Erythroblast (primary cell): ENCODE measurements at places on chromosomes 3 and 15.
A peak's percentile ranks its signal among the peaks of the same experiment; 100 is the strongest.

DNA sequence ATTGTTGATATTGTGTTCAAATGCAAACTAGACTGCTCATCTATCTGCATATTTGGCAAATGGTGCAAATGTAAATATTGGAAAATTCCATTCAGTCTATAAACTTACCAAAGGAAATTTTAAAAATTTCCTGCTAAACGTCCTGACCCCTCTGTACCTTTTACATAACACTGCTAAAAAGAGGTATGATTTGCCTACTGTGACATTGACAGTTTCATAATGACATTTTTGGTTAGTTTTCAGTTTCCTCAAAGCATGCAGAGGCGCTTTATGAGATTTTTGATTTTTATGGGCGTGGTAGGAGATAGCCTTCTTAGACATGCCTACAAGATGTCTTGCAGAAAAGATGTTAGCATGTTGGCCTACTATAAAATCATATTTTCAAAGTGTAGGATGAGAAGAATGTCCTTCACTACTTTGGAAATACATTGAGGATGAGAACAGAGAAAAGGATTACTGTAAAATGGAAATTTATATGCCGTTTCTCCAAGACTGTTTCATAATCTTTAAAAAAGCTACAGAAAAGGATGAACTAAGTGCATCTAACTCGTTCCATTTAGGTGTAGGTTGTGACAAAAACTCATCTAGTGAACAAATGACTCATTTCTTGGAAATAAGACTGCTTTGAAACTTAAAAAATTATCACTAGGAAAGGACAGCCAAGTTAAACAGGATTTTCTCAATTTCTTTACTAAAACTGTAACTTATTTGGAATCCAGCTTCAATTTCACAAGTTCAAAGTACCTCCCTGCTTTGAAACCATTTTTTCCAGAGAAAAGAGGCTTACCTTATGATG, 14.5 kb upstream of the ISLR start:
- no peak for DNase-seq

DNA sequence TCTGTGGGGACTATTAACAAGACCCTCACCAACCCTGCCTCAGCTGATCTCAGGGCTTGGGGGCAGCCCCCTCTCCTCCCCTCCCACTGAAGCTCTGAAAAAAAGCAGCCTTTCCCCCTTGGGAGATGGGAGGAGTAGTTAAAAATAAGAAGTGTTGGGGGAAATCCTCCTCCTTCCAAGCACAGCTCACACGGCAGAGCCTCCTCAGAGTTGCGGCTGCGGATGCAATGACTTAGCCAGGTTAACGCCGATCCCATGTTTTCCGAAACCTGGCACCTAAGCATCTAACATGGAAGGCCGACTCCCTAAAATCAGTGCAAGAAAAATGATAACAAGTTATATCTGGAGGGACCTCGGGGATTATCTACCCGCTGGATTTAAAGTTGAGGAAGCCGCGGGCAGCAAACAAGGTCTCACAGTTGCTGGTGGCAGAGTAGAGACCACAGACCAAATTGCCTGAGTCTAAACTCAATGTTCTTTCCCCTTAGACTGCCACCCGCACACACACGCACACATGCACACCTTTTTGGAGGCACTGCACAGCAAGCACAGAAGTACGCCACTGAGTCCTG, 1.1 kb upstream of the TPM1 start:
- DNase-seq, result no peak

DNA sequence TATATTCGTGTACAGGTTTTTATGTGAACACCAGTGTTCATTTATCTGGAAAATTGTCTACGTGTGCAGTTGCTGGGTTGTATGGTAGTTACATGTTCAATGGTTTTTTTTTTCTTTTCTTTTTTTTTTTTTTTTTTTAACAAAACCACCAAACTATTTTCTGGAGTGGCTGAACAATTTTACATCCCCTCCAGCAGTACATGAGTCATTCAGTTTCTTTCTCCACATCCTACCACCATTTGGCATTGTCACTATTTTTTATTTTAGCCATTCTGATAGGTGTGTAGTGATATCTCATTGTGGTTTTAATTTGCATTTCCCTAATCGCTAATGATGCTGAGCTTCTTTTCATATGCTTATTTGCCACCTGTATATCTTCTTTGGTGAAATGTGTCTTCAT, 256.3 kb upstream of the EOMES start:
- no peak for DNase-seq

GRCh38 chr15:99324082-99324620, 72.9 kb downstream of the LRRC28 start:
- DNase-seq, result peak; percentile 4

- DNase-seq, result no peak
Measured at GRCh38 chr15:101246391-101246790, 5.5 kb downstream of the CHSY1 start.

DNA sequence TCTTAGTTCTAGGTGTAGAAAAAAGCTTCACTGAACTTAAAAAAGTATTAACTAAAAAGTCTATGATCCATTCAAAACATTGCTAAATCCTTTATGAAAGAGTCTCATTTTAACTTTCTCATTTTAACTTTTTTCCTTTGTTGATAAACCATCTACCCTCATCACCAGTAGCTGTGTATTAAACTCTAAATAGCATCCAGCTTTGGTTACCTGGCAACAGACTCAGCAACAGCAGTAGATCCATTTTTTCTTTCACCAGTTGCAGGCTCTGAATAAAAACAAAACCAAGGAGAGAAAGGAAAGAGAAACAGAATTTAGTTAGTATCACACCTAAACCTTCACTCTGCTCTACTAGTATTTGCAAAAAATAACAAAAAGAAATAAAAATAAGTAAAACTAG, 51.6 kb downstream of the TP53BP1 start:
- DNase-seq, result peak; percentile 71

GRCh38 chr3:45670991-45671390, 18.2 kb upstream of the SACM1L start:
- no peak for DNase-seq

DNA sequence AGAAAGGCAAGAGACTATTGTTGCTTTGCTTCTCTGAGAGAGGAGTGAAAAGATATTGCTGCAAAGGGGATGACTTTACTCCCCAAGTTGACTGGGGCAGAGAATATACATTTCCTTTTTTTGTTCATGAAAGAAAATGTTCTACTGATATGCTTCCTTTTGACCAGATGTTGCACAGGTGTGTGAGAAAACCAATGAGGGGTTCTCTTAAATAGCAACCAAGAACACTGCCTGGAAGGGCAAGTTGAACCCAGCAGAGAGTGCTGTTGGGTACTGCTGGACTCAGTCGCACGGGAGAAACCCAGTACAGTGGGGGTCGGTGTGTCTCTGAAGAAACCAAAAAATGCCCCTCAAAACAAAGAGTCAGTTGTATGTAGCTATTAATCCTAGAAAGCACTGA, 101.2 kb downstream of the CHST2 start:
- DNase-seq, result no peak

DNA sequence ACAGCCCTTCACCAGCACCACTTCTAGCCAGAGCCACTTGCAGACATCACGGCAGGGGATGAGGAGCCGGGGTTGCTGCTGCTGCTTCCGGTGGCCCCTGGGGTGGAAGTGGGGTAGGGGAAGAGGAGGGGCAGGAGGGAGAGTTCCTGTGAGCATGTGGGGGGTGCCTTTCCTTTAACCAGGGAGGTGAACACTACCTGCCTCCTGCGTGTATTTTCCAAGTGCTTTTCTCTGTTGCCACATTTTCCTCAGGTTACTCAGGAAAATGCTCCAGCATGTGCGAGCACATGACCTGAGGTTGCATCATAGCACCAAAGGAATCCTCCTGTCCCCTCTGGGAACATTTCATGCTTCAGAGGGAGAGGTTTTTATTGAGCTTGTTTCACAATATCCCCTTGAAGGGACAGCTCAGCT, 12.2 kb upstream of the SACM1L start:
- DNase-seq, result no peak

DNA sequence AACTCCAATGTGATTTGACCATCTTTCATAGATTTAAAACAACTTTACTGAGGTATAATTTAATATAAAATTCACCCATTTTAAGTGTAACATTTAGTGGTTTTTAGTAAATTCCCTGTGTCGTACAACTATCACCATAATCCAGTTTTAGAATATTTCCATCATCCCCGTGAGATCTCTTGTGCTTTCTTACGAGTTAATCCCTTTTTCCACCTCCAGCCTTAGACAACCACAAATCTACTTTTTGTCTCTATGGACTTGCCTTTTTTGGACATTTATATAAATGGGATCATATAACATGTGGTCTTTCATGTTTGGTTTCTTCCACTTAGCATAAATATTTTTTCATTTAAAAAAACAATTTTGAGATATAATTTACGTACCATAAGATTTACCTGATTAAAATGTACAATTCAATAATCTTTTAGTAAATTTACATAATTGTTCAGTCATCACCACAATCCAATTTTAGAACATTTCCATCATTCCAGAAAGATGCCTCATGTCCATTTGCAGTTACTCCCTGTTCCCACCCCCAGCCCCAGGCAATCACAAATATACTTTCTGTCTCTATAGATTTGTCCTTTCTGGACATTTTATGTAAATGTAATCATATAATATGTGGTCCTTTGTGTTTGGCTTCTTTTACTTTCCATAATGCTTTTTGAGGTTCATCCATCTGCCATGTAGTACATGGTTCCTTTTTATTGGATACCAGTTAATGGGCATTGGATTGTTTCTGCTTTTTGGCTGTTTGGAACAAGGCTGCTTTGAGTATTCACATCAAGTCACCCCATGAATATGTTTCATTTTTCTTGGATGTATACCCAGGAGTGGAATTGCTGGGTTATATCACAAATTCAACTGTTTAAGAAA, 3.1 kb downstream of the OXSR1 start:
- no peak for DNase-seq

GRCh38 chr15:28096411-28096669, 2.8 kb downstream of the OCA2 start:
- no peak for DNase-seq

GRCh38 chr3:195403841-195404408, 38.9 kb downstream of the ACAP2 start:
- DNase-seq, result no peak

- DNase-seq, result no peak
Measured at GRCh38 chr15:58134886-58135285, 3.3 kb upstream of the AQP9 start.

- no peak for DNase-seq
Measured at GRCh38 chr15:73005446-73005845, 46.8 kb upstream of the NEO1 start.

GRCh38 chr3:126931806-126932187, 51.1 kb upstream of the PLXNA1 start:
- no peak for DNase-seq

- no peak for DNase-seq
Measured at GRCh38 chr15:87736401-87736800, 520.1 kb downstream of the NTRK3 start.

- no peak for DNase-seq
Measured at GRCh38 chr3:101602731-101603130, 28.8 kb downstream of the PCNP start.

DNA sequence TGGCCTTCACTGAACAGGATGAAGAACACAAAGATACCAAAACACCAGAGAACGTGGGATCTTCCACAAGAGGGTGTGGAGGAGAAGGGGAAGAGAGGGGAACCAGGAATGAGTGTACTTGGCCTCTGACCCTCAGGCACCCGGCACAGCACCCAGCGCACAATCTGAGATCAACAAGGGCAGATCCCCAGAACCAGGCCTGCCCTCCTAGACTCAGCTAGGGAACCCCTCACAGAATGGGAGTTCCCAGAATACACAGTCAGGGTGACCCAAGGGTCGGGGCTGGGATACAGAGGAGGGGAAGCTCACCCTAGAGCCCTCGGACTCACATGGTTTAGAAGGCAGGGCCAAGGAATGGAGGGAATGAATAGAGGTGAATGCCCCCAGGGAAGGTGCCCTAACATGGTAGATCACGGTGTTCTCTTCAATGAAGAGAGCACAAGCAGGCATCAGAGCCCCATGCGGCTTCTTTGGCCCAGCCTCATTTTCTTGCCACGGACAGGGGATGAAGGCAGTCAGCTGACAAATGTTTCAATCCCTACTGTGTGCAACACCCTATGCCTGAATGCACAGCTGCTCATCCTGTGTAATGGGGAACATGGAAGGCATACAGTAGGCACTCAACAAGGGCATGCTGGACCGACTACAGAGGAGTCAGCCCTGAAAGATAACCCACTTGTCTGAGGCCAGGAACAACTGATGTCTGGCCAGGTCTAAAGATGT, 13.1 kb downstream of the BMF start:
- no peak for DNase-seq

DNA sequence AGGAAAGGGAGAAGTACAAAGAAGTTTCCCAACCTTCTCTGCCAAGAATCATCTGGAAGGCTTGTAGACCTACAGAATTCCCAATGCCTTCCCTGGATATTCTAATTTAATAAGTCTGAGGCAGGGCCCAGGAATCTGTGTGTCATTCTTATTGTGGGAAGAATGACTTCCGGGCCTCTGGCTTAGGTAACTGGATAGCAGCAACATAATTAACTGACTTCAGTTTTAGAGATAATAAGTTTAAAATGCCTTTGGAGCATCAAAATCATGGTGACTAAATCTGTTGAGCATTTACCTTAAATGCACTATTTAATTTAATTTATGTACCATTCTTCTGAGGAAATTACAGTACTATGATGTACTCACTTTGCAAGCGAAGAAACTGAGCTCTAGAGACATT, 44.3 kb upstream of the TM4SF1 start:
- DNase-seq, result no peak

DNA sequence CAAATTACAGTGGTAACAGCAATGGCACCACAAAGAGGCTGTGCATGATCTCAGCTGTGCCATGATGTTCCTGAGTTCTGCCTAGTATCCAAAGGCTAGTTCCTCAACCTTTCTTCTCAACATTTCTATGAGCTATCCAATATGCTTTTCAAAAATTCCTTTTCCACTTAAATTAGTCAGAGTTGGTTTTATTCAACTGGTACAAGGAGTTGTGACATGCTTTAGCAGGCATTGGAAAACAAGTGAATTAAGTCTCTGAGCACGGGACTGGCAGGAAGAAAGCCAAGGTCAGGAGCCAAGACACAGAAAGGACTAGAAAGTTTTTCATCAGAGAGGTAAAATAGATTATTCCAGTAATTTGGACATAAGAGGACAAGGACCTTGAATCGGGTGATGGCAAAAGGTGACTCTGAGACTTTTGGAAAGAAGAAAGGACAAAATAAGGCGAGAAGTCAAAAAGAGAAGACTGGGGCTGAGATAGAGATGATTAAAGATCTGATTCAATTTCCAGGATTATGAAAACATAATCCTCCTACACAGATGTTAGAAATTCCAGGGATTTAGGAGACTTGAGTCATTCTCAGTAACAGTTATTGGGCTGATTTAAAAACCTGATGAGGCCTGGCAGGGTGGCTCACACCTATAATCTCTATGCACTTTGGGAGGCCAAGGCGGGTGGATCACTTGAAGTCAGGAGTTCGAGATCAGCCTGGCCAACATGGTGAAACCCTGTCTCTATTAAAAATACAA, 36.1 kb downstream of the PBRM1 start:
- DNase-seq, result no peak

GRCh38 chr3:16066975-16067374, 107.5 kb upstream of the GALNT15 start:
- no peak for DNase-seq

- no peak for DNase-seq
Measured at GRCh38 chr15:63374686-63375520, 6.7 kb downstream of the CA12 start.
